ENCODE measurements at places on chromosomes 2 and 18.

- DNase-seq = no peak
These were observed 207.2 kb upstream of the TCF4 start for GRCh38 chr18:55795101-55795669.

GRCh38 chr18:12287684-12288402, 20.2 kb upstream of the TUBB6 start:
- peak; percentile 31 for DNase-seq

DNA sequence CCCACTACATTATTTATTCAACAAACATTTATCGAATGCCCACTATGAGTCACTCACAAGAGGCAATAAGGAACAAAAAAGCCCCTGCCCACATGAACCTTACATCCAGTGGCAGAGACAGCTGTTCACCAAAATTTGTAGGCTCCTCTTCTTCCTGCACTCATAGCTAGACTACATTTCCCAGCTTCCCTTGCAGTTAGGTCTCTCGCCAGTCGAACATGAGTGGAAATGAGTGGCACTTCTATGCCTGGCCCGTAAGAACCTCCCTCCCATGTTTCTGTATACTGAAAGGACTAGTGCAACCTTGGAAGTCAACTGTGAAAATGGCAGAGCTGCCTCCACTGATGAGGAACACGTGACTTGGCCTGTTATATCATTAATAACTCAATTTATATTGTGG, 19.4 kb upstream of the NCOA1 start:
- no peak for DNase-seq

GRCh38 chr2:23297112-23297511, 87.9 kb upstream of the KLHL29 start:
- DNase-seq = no peak

GRCh38 chr18:52582516-52582915, 242.5 kb downstream of the DCC start:
- DNase-seq = no peak
